Chondrocyte (in vitro differentiated cells): ENCODE measurements at places on chromosomes 7 and 10. TPM values are rescaled to one million over a fixed set of nuclear protein-coding genes. Genes with fewer than 3 reads are reported as not detected.
A peak's percentile ranks its signal among the peaks of the same experiment; 100 is the strongest.

DNA sequence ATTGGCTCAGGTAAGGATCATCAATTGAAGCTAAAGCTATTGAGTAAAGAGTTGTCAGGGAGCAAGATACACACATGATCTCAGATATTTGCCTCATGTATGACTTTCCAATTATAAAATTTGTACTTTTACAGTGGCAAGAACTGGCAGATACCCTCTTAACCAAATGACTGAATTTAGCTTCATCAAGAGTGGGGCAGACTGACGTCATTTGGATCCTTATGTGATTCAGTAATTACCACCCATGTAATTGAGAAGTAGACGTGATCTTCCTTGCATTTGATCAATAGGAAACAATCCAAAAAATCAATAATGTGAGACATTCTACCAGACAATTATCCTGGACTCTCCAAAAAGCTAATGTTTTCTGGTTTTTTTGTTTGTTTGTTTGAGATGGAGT is 8.9 kb downstream of the LRRC72 start:
- DNase-seq: no peak
- H3K4me3 ChIP-seq: no peak overlapping the region
- H3K27ac ChIP-seq: no peak overlapping the region
- no peaks in the 10 kb centered on the region for H3K27me3 ChIP-seq

The DGKB gene
- total RNA-seq: 0.13 to 0.60 TPM (median 0.41 TPM) in 3 replicates

The MRLN gene
- not detected in 3 replicates for total RNA-seq

The ENKUR gene
- 0.45 to 3.2 TPM (median 0.56 TPM) in 3 replicates for total RNA-seq

DNA sequence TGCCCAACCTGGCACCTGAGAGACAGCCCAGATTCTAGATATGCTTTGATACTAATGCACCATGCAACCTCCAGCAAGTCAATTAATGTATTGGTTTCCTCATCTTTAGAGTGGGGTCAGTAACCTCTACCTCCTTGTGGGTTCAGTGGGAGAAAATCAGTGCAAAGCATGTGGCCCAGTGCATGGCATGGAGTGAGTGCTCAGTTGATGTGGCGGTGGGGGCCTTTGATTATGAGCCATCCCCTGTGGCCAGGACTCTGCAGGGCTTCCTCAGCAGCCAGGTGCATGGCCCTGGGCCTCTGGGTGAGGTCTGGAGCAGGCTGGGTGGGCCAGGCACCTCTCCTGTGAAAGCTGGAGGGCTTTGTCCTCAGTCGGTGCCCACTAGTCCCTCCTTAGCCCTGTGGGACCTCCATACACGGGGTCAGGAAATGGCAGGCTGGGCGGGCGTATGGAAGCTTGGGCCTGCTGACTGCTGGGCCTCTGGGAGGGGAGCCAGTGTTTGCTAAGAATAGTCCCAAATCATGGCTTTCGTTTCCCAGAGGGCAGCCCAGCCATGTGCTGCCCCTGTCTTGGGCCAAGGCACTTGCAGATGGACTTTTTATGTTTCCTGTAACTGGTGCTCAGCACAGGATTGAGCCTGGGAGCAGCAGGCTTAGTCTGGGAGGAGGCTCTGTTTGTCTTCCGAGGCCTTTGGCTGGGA is 3.4 kb downstream of the PALD1 start:
- H3K27ac ChIP-seq: peak overlapping the region; percentile 12
- H3K4me1 ChIP-seq: peaks cover 28% of the 10 kb centered on the region
- H3K36me3 ChIP-seq: no peaks in the 10 kb centered on the region

The PDAP1 gene
- total RNA-seq: 91.2 to 101 TPM (median 92.2 TPM) in 3 replicates

DNA sequence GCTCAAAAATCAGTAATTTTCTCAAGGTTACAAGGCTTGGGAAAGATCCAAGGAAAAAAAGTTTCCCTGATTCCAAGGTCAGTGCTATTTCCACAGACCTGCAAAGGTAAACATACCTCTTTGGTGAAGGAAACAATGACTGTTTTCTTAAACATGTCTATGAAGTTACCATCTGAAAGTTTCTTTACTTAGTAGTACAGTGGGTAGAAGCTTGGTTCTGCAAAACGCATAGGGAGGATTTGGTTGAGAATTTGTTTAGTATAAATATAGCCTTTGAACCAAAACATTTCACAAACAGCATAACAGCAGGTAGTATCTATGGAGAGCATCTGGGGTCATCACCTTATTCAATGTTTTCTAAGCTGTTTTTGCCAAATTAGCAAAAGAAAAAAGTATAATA is 169.6 kb downstream of the CCSER2 start:
- H3K27ac ChIP-seq: no peak overlapping the region
- H3K27me3 ChIP-seq: no peaks in the 10 kb centered on the region
- no peak overlapping the region for H3K4me3 ChIP-seq
- peaks cover 34% of the 10 kb centered on the region for H3K4me1 ChIP-seq

DNA sequence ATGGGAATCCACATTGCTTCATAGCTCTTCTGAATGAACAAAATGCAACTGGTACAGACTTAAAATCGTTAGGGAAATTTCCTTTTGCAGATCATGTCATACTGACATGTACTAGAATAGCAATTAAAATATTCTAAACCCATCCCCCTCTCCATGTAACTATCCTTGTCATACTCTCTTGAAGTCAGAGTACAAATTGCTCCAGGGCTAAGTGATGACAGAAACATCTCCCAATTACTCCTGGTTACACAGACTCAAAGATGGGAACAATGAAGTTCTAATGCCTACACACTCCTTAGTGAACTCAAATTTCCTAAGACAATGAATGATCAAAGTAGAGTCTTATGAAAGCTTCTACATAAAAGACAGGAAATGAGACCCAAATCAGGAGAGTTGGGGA is 87.2 kb downstream of the PDE1C start:
- no peaks in the 10 kb centered on the region for H3K27me3 ChIP-seq
- H3K4me1 ChIP-seq: peaks cover 27% of the 10 kb centered on the region
- H3K4me3 ChIP-seq: no peak overlapping the region
- no peak overlapping the region for H3K27ac ChIP-seq

The CYCS gene
- total RNA-seq: 72.6 to 94.4 TPM (median 76.7 TPM) in 3 replicates

- H3K27me3 ChIP-seq: no peaks in the 10 kb centered on the region
- peaks cover 33% of the 10 kb centered on the region for H3K4me1 ChIP-seq
- peak overlapping the region; percentile 50 for H3K27ac ChIP-seq
- peaks cover 6% of the 10 kb centered on the region for H3K36me3 ChIP-seq
Measured at GRCh38 chr10:69130251-69130650, 6.3 kb downstream of the VPS26A start.

GRCh38 chr7:1893036-1893435 is 223.0 kb downstream of the ELFN1 start:
- peak; percentile 39 for DNase-seq
- no peak overlapping the region for H3K4me3 ChIP-seq

The CYP3A5 gene
- total RNA-seq: not detected in 3 replicates

GRCh38 chr7:29953726-29954347 is 35.8 kb downstream of the SCRN1 start:
- H3K27ac ChIP-seq: peak overlapping the region; percentile 79
- H3K4me1 ChIP-seq: peaks cover 9% of the 10 kb centered on the region
- H3K36me3 ChIP-seq: peaks cover 27% of the 10 kb centered on the region
- H3K4me3 ChIP-seq: no peak overlapping the region
- no peak for DNase-seq
- H3K27me3 ChIP-seq: no peaks in the 10 kb centered on the region

DNA sequence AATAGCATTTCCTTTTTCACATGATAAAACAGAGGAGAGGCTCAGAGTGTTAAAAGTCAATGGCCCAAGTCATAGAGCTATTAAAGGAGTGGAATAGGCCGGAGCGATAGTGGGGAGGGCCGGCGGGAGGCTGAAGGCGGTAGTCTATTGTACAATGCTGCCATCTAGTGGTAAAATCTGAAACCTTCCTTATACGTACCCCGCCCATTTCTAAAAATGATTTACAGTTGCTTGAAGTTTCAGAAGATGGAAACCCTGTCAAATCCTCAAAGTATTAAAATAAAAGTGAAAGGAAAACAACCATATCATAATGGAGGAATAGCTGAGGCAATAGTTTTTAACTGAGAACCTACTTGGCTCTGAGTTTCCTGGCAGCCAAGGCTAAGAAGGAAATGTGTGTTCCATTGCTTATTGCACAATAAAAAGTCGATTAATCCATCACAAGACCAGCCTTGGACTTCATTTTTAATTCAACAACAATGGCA is 209.1 kb downstream of the CCSER2 start:
- no peaks in the 10 kb centered on the region for H3K27me3 ChIP-seq
- peaks cover 37% of the 10 kb centered on the region for H3K4me1 ChIP-seq
- peak overlapping the region; percentile 37 for H3K4me3 ChIP-seq
- no peaks in the 10 kb centered on the region for H3K36me3 ChIP-seq
- no peak for DNase-seq

- no peak for DNase-seq
- no peaks in the 10 kb centered on the region for H3K27me3 ChIP-seq
- no peak overlapping the region for H3K4me3 ChIP-seq
- peaks cover 19% of the 10 kb centered on the region for H3K36me3 ChIP-seq
- peak overlapping the region; percentile 49 for H3K27ac ChIP-seq
Measured at GRCh38 chr10:103895411-103896186, 22.4 kb downstream of the STN1 start.

The DDC gene
- total RNA-seq: not detected in 3 replicates

- no peak overlapping the region for H3K27ac ChIP-seq
- H3K36me3 ChIP-seq: no peaks in the 10 kb centered on the region
- no peak for DNase-seq
Measured at GRCh38 chr10:65861249-65861648, 1064.6 kb upstream of the LRRTM3 start.

- no peaks in the 10 kb centered on the region for H3K36me3 ChIP-seq
- H3K4me3 ChIP-seq: no peak overlapping the region
- no peak overlapping the region for H3K27ac ChIP-seq
- no peaks in the 10 kb centered on the region for H3K4me1 ChIP-seq
- H3K27me3 ChIP-seq: no peaks in the 10 kb centered on the region
Measured at GRCh38 chr7:152544481-152544927, 108.7 kb upstream of the KMT2C start.

The PPP1R9A gene
- 1.5 to 5.3 TPM (median 4.1 TPM) in 3 replicates for total RNA-seq

DNA sequence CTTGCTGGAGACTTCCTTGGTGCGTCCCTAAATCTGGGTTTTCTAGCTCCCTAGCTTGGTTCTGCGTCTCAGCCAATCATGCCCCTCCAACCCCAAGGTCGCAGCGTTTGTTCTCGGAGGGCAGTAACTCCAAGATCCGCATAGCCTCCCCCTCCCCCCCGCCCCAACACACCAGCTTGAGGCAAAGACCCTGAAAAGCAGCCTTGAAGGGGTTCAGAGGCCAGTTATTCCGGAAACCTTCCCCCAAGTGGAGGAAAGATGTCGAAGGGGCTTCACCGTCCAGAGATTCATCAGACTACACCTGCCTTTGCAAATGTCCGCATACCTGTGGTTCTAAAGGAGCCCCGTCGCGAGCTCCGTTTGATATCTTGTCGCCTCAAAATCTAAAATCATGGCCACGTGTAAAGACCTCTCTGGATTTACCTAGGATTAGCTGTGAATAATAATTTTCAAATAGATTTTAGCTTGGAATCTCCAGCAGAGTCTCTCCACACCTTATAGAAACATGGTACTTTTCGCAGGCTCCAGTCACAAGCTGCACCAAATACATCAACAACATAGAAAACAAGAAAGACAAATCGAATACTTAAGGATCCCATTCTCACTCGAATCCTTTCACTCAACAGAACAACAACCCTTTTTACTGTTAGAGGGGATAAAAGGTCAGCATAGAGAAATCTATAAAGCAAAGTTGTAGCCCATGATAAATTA is 7.9 kb downstream of the DLX6 start:
- no peak overlapping the region for H3K4me3 ChIP-seq
- peaks cover 3% of the 10 kb centered on the region for H3K36me3 ChIP-seq
- H3K4me1 ChIP-seq: peaks cover 27% of the 10 kb centered on the region
- H3K27ac ChIP-seq: no peak overlapping the region

The WBP1L gene
- 95.3 to 97.1 TPM (median 95.8 TPM) in 3 replicates for total RNA-seq

DNA sequence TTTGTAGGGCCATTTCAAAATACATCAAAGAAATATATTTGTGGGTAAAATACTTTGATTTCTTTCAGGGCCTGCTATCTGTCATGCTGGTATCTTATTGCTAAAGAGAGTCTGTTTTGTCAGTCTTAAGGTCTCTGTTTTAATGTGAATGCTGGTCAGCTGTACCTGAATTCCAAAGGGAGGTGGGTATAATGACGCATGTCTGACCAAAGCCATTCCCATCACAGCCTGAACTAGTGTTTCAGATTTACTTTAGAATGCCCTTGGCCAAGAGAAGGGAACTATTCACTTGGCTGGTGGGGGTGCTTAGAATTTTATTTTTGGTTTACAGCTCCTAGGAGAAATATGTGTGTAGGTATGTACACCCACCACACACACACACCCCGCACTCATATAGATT is 30.6 kb upstream of the MYL10 start:
- peak overlapping the region; percentile 73 for H3K27ac ChIP-seq
- H3K27me3 ChIP-seq: peaks cover 9% of the 10 kb centered on the region
- no peak overlapping the region for H3K4me3 ChIP-seq
- H3K36me3 ChIP-seq: no peaks in the 10 kb centered on the region
- no peak for DNase-seq

The ACSM6 gene
- not detected in 3 replicates for total RNA-seq

The HABP2 gene
- not detected in 3 replicates for total RNA-seq

The MYL10 gene
- 3.4 to 5.1 TPM (median 4.7 TPM) in 3 replicates for total RNA-seq

GRCh38 chr10:86345859-86346798 is 20.5 kb downstream of the GRID1 start:
- H3K27ac ChIP-seq: no peak overlapping the region
- no peak overlapping the region for H3K4me3 ChIP-seq
- peak; percentile 68 for DNase-seq
- H3K4me1 ChIP-seq: peaks cover 11% of the 10 kb centered on the region
- peaks cover 16% of the 10 kb centered on the region for H3K27me3 ChIP-seq

DNA sequence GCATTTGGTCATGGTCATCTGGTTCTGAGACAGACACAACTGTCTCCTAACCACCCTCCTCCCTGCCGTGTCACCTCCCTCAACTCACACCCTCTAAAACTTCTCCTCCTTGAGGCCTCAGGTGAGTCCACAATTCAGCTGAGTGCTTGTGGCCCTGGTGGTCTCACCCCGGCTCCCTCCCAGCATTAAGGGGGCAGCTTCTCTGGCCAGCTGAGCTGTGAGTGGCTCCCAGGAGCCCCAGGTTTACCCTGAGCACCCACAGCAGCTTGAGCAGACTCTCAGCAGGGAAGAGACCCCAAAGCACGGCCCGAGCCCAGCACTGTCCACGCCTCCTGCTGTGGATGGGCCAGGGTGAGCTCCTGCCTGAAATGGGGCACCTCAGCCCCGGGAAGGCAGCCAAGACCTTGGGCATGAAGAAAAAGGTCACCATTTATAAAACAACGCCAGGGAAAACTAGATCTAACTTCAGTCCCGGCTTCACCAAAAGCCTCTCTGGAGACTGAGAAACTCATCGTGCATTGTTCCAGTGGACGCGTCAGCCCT is 201.2 kb downstream of the TCERG1L start:
- H3K4me1 ChIP-seq: no peaks in the 10 kb centered on the region
- no peaks in the 10 kb centered on the region for H3K36me3 ChIP-seq
- no peak overlapping the region for H3K4me3 ChIP-seq
- H3K27me3 ChIP-seq: no peaks in the 10 kb centered on the region

The TAC1 gene
- not detected in 3 replicates for total RNA-seq

GRCh38 chr10:23522345-23522744 is 83.5 kb downstream of the OTUD1 start:
- no peak for DNase-seq
- no peak overlapping the region for H3K4me3 ChIP-seq
- H3K27ac ChIP-seq: no peak overlapping the region
- peaks cover 12% of the 10 kb centered on the region for H3K27me3 ChIP-seq
- H3K4me1 ChIP-seq: no peaks in the 10 kb centered on the region
- H3K36me3 ChIP-seq: no peaks in the 10 kb centered on the region
